Fibroblast of mammary gland (primary cell): ENCODE measurements at places on chromosomes 7 and 10.

- peak; percentile 53 for DNase-seq
These were observed 6.3 kb upstream of the SEMA3A start for GRCh38 chr7:84200859-84201258.

GRCh38 chr10:33010132-33011037 is 52.4 kb upstream of the ITGB1 start:
- peak; percentile 75 for DNase-seq

- DNase-seq, result no peak
These were observed 77.3 kb downstream of the ARMC3 start for GRCh38 chr10:23005150-23005549.

GRCh38 chr10:43901302-43901701 is 252.6 kb upstream of the ZNF32 start:
- no peak for DNase-seq

DNA sequence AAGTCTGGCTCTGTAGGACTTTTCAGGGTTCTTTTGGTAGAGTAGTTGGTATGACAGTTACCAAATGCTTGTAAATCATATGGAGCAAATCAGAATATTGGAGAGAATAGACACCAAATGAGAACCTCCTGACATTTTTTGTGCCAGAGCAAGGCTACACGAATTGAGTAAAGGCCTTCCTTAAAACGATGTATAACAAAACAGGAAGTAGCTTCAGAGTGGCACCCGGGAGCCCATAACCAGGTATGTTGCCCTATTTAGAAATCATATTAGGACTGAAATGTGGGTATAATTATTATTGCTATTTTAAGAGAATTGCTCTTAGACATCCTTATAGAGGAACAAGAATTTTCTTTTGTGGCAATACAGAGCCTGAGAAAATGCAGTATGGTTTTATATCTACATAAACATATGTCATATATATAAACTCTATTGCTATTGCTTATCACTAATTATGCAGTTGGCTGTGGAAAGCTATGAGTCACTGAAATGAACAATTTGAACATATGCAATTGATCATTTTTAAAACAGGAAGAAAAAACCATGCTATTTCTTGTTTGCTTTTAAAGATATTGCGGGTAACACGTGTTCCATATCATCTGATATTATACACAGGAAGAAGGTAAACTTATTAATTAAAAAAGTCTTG is 197.4 kb upstream of the MTPN start:
- DNase-seq, result no peak
